ENCODE measurements at places on chromosomes 5 and 9.

GRCh38 chr9:110895147-110895905 is 142.9 kb downstream of the LPAR1 start:
- no peak for DNase-seq

- no peak for DNase-seq
These were observed 2.5 kb downstream of the ARHGAP26 start for GRCh38 chr5:142772446-142773293.

GRCh38 chr9:115944166-115944948 is 209.2 kb upstream of the PAPPA start:
- DNase-seq: no peak

DNA sequence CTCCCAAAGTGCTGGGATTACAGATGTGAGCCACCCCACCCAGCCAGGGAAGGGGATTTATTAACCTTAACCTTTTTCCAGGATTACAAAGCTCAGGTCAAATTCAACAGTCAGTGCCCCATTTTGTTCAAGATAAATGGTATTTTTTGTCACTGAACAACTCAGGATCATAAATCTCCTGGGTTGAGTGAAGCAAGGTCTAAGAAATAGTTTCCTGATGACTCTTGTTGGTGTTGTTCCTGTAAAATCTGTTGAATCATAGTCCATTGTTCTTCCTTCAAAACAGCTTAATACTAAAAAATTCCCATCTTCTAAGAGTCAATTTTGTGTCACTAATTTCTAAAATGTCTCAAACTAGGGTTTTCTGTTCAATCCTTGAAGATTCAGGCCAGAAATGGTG is 33.9 kb upstream of the JMY start:
- no peak for DNase-seq

Data from stimulated activated CD8-positive, alpha-beta memory T cell treated with anti-CD3 and anti-CD28 coated beads, Interleukin-7, amount 100 ng/mL, for 1 hour (primary cell).